ENCODE measurements at places on chromosomes 7 and 10.

GRCh38 chr7:130365511-130366441 lies 14.5 kb upstream of the CPA1 start:
- DNase-seq, result no peak

GRCh38 chr7:134901389-134902020 lies 84.8 kb upstream of the AGBL3 start:
- peak; percentile 62 for DNase-seq

DNA sequence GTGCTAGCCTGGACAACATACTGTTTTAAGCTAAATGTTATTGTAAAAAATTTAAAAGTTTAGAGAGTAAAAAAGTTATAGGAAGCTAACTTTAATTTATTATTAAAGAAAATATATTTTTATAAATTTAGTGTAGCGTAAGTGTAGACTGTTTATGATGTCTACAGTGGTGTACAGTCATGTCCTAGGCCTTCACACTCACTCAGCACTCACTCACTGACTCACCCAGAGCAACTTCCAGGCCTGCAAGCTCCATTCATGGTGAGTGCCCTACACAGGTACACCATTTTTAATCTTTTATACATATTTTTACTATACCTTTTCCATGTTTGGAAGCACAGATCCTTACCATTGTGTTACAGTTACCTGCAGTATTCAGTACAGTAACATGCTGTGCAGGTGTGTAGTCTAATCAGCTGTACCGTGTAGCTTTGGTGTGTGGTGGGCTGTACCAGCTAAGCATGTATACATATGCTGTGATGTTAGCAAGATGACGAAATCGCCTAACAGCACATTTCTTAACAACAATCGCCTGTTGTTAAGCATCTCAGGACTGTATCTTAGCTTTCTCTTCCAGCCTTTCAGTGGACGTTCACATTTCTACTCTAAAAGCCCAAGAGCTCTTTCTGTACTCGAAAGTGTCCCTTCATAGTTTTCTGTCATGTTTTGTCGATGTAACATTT lies 12.5 kb downstream of the RNF32 start:
- no peak for DNase-seq

- DNase-seq, result no peak
Measured at GRCh38 chr7:137798073-137798763, 48.6 kb downstream of the DGKI start.
